Smooth muscle cell of bladder (primary cell): ENCODE measurements at places on chromosomes 5 and 9. TPM values are rescaled to one million over a fixed set of nuclear protein-coding genes. Genes with fewer than 3 reads are reported as not detected.

Gene PLAC8L1
- total RNA-seq: 0.18 TPM in 1 of 2 replicates, not detected in the other

Gene FAM153A
- total RNA-seq: not detected in 2 replicates

Gene FBP2
- total RNA-seq: not detected in 2 replicates

Gene PTGDS
- 2.3 and 14.1 TPM in 2 replicates for total RNA-seq

Gene POLR3G
- 2.6 and 4.6 TPM in 2 replicates for total RNA-seq

Gene ADAMTS6
- total RNA-seq: 58.6 and 72.2 TPM in 2 replicates

Gene TMEM215
- not detected in 2 replicates for total RNA-seq

Gene ACSL6
- under 0.01 and 0.09 TPM in 2 replicates for total RNA-seq

Gene LHFPL2
- 71.0 and 104 TPM in 2 replicates for total RNA-seq

Gene MAP3K1
- 6.1 and 7.4 TPM in 2 replicates for total RNA-seq

Gene TLR4
- 4.1 and 5.3 TPM in 2 replicates for total RNA-seq

Gene SPATA31D4
- total RNA-seq: not detected in 2 replicates
